AG09309 (cell line): ENCODE measurements at places on chromosomes 3 and 15.

GRCh38 chr15:35308802-35309201, 223.7 kb upstream of the NANOGP8 start:
- peak; percentile 94 for DNase-seq

DNA sequence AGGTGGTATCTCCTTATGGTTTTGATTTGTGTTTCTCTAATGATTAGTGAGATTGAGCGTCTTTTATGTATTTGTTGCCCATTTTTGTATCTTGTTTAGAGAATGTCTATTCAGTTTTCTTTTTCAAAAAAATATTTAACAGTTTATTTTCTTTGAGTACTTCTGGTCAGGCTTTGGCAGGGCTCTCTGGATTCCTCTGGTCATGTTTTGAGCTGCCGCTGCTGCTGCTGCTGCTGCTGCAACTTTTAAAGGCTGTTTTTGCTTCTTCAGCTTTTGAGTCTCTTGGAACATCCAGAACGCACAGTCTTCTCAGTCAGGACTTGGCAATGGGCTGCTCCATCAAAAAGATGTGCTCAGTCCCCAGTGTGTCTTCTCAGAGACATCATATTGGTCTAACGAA, 40.1 kb downstream of the REC114 start:
- no peak for DNase-seq

GRCh38 chr15:95989392-95989791, 341.1 kb upstream of the NR2F2 start:
- no peak for DNase-seq

- DNase-seq, result no peak
These were observed 751 bp upstream of the RPS17 start for GRCh38 chr15:82540984-82541431.

- no peak for DNase-seq
These were observed 41.7 kb upstream of the IREB2 start for GRCh38 chr15:78396186-78396814.

DNA sequence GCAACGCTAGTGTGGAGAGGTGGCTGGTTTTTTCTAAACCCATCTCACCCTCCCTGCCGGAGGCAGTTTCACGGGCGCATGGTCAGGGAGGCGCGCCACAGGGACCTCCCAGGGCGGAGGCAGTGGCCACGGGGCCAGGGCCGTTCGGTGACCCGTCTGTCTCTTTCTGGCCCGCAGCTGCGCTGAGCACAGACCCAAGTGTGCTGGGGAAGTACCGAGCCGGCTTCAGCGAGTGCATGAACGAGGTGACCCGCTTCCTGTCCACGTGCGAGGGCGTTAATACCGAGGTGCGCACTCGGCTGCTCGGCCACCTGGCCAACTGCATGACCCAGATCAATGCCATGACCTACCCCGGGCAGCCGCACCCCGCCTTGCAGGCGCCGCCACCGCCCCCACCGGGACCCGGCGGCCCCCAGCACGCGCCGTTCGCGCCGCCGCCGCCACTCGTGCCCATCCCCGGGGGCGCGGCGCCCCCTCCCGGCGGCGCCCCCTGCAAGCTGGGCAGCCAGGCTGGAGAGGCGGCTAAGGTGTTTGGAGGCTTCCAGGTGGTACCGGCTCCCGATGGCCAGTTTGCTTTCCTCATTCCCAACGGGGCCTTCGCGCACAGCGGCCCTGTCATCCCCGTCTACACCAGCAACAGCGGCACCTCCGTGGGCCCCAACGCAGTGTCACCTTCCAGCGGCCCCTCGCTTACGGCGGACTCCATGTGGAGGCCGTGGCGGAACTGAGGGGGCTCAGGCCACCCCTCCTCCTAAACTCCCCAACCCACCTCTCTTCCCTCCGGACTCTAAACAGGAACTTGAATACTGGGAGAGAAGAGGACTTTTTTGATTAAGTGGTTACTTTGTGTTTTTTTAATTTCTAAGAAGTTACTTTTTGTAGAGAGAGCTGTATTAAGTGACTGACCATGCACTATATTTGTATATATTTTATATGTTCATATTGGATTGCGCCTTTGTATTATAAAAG, 1.8 kb downstream of the HES1 start:
- DNase-seq, result no peak

GRCh38 chr3:58874248-58874741, 175.5 kb downstream of the CFAP20DC start:
- DNase-seq, result no peak

DNA sequence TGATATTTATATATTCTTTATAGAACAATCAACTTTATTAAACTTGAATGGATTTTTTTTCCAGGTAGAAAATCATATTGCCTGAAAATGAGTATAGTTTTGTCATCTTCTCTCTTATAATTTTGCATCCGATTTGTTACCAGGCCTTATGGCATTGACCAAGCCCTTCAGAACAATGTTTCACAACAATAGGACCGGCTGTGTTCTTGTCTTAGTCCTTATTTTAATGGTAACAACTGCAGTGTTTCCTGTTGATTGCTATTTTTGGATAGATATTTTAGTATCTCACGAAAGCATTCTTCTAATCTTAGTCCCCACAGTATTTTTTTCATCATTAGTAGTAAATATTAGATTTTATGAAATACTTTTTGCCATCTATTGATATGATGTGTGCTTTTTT, 88.1 kb upstream of the ANKRD34C start:
- DNase-seq, result no peak

DNA sequence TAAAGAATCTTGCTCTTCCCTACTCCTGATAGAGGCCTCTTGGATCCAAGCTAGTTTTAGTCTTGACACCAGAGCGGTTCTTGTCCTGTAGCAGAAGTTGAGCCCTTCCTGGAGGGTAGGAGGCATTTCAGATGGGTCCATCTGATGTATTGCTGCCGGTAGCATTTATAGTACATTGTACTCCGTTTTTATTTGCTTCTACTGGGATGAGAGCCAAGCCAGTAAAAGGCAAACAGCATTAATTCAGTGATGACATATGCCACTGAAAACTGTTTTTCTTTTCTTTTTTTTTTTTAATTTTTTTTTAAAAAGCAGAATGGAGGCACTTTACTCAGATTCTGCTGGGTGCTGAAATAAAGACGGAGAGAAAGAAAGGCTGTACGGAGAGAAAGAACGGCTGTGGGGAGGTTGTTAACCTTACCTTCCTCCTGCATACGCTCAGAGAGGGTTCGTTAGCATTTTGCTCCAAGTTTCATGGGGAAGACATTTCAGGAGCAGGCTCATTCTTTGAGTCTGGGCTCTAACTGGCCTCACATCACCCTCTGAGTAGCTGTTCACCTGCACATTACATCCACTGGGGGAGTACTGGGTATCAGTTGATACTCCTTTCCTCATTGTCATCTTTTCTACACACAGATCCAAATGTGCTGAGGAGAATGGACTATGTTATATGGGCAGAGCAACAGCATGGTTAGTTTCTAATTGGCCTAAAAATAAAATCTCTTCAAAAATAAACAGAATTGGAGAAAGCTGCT, 161.5 kb downstream of the FEZF2 start:
- no peak for DNase-seq

GRCh38 chr15:91872356-91873137, 19.0 kb downstream of the SLCO3A1 start:
- no peak for DNase-seq

DNA sequence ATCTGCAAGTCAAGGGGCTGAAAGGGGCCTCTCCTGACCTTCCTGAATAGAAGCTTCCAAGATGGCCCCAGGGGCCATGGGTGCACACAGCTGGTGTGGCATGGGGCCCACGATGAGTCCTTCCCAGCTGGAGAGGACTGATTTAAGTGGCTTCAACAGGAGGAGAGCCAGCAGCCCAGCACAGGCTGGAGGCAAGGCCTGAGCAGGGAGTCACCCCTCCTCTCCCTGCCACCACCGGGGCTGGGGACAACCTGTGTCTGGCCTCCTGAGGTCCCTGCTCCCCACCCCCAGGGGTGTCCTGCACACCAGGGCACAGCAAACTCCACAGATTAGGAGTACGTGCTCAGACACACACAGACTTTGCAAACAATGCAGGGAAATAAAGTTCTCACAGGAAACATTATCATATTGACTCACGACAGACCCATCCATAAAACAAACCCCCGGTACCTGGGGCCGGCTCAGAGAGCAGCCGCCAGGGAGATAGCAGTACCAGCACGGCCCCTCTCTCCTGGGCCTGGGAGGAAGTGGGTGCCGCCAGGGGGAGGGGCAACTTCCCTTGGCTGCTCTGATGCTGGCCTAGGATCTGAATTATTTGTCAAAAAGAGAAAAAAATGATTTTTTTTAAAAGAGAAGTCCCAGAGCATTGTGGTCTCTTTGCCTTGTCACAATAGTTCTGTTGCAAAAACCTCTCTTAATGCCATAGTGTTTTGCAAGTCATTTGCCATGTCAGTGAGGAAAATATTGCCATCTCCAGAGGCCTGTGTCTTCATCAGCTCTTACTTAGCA, 21.9 kb upstream of the TSEN2 start:
- no peak for DNase-seq

DNA sequence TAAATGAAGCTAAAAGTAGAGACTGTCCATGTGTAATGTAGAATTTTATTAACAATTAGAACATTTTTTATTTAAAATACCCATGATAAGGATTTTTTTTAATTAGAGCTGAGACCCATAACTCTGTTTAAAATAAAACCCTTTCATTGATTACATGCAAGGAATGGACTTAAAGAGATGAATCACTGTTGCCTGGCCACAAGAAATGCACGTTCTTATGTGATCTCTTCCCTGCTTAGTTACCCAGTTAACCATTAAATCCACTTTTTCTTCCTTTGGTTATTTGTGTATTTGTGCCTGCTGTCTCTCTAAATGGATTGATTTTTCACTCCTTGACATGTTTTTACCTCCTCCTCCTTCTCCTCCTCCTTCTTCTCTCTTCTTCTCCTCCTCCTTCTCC, 83.3 kb upstream of the SLITRK3 start:
- no peak for DNase-seq
